ENCODE measurements at places on chromosomes 2 and 18.
A peak's percentile ranks its signal among the peaks of the same experiment; 100 is the strongest.

DNA sequence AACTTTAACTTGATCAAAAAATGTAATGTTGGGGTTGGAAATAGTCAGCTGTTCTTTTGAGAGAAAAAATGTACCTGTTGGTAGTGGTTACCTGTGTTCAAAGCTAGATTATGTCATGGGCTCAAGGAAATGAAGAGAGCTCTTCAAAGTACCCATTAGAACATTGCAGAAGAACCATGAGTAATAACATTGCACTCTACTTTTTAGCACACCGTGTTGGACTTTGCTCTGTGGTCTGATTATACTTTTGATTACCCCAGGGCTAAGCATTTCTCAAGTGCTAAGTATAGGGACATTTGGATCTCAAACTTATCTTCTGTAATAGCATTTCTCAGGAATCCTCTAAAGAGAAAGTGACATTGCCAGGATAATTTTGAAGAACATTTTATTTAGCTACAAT is 1122.8 kb upstream of the CELF4 start:
- no peak for DNase-seq

DNA sequence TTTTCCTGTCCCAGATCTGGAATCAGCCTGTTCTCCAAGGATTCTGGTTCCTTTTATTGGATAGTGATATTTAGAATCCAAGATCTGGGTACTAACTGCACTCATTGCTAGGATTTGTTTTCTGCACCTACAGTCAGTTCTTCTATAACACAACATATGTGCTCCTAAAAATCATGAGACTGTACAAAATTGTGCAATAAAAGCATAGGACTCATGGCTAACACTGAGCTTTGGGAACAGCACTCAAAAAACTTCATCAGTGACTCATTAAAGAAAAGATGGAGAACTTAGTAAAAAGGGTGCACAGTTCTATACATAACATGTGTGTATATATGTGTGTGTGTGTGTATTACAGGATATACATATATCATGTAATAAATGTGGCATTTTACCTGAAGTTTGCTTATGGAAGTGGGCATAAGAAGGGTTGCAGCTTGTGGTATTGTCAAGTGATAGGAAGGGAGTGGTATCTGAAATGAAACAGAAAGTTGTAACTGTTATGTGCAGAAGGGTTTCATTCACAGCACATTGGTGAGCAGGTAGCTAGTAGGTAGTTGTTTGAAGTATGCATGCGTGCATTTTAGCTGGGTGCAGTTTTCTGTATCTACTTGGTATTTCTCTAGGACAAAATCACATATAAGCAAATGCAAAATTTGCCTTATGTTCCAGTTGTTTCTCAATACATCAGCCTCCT is 5.9 kb upstream of the SCYGR2 start:
- DNase-seq = no peak

- DNase-seq = no peak
These were observed 42.6 kb downstream of the ARHGAP15 start for GRCh38 chr2:143171817-143172216.

- DNase-seq = no peak
These were observed 42.3 kb downstream of the TRABD2A start for GRCh38 chr2:84838434-84839145.

- no peak for DNase-seq
These were observed 12.0 kb downstream of the SMARCAL1 start for GRCh38 chr2:216424274-216424673.

DNA sequence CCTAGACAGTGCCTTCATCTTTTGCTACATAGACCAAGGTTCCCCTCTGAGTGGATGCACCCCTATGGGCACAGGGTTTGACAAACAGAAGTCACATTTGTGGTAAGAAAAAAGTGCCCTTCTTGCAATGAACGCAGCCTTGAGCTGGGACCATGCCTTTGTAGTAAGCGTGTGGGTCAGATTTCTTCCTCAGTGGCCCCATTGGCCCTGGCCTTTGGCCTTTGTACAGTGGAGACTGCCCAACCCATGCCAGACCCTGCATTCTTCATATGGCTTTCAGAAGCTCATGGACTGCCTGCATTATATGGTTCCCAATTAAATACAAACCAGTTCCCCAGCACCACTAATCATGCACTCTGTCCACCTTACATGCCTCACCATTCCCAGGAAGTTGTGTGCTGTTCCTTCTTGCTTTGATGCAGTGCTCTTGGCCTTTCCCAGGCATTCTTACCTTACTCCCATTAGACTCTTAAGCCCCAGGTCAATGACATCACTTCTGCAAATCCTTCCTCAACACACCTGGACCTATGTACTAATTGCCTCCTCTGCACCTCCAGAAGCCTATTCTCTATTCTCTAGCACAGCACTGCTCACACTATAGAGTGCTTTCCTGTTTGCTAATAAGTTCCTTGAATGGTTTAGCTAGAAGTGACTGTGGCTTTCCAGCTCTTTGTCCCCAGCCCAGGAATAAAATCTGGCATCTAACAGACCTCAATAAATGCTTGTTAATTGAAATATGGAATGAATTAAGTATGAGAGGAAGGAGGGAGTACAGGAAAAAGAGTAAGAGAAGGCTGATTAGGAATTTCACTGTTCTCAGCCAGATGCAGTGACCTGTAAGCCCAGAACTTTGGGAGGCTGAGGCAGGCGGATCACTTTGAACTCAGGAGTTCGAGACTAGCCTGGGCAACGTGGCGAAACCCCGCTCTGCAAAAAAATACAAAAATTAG is 60.2 kb downstream of the TMEM247 start:
- no peak for DNase-seq

GRCh38 chr2:133948610-133949290 is 305.1 kb upstream of the MGAT5 start:
- no peak for DNase-seq

DNA sequence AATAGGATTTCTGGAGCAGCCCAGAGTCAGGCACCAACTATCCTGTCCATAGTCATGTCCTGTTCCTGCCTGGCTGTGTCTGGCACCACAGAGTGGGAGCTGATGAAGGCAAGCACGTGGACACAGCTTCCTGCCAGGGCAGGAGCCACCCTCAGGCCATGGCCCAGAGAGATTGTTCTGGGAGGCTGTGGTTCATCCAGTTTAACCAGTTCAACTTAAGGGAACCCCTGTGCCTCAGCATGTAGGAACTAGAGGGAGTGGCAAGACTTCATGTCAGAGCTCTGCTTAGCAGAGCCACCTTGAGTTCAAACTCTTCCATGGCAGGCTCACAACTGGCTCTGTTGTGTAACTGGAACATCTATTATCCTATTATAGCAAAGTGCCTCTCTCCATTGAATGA is 73.2 kb upstream of the NCKAP5 start:
- no peak for DNase-seq

DNA sequence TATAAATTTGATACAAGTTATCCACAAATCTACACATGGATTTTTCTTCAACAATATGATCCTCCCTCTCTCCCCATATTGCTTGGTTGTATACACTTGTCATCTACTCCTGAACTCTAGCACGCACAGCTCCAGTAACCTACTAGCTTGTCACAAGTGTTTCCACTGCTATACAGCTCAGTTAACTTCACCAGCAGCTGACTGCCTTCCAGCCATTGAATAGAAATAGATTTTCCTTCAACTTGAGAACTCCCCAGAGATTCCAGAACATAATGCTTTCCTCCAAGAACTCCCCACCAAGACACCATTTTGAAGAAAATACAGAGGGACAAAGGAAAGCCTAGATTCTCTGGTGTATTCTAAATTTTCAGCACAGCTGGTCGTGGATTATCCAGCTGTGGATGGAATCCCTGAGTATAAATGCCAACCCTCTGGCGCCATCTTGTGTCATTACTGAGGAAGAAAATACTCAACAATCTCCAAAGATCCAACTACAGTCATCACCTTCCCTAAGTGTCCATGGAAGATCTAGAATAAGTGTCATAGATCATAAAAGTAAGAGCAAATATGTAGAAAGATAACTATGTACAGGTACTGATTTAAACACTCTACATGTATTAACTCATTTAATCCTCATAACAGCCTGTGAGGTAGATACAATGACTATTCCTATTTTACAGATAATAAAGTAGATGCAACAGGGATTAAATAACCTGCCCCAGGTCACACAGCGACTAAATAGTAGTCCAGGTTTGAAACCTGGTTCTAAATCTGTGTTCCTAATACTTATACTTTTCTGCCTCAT is 156.7 kb downstream of the ARHGAP28 start:
- peak; percentile 48 for DNase-seq

DNA sequence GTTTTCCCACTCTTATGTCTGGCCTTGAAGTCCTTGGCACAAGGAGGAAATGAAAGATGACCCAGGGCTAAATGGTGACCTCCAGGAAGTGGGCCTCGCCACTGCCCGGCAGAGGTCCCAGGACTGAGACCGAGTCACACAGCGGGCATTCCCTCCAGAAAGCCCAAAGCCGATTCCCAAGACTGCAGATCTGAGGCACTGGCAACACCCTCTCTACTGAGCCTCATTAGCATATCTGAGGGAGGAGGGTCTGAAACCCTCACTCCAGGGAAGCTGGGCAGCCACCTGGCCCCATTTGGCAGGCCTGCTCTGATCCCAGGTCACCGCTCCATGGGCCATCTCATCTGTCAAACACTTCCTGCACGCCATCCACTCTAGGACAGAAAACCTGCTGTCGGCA is 29.1 kb downstream of the FAM178B start:
- DNase-seq = no peak

DNA sequence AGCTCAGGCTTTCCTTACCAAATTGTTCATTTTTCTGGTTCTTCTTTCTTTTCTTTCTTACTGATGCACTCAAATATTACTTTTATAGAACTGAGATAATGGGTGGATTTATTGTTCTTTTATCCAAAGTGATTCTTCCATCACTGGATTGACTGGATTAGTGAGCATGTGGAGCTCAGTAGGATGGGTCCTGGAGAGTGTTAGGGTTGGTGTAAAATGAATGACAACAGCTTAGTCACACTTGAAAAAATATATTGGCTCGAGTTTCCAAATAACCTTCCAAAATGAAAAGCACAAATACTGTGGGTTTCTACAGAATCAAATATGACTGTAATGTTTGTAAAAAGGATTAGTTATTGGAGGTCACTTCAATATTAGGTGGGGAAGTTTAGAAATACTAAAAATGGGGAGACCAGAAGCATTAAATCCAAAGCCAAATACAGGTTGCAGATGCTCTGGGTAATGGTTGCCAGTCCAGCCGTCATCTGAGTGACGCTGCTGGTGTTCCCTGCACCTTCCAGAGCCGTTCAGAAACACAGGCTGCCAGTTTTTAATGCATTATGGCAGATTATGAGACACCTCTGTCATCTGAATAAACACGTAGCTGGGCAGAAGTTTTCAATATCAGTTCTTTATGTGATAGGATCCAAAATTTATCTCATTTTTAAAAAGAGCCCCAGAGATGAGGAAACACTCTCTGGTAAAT is 294.8 kb upstream of the NRP2 start:
- no peak for DNase-seq

- no peak for DNase-seq
These were observed 92.6 kb downstream of the ZNF385B start for GRCh38 chr2:179768765-179769164.

DNA sequence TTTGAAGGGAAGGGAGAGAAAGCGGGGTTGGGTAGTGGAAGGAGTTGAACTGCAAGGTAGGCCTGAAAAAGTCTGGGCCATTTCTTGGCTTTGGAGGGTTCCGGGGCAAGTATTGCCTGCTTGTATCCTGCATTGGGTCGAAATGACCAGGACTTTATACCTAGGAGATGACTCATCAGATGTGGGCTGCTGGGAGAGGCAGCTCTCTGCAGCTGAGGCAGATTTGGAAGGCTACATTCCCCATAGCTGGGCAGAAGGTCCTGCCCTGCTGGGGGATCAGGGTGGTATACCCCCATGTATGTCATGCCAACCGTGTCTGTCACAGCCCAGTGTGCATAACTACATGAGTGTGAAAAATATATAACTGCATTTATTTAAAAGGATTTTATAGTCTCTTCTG is 171.8 kb upstream of the SPRED2 start:
- DNase-seq = no peak

GRCh38 chr2:240672701-240673190 is 9.9 kb downstream of the AQP12B start:
- no peak for DNase-seq

GRCh38 chr18:79785831-79786230 is 11.9 kb upstream of the KCNG2 start:
- no peak for DNase-seq

GRCh38 chr2:111007757-111008688 is 112.7 kb upstream of the BCL2L11 start:
- no peak for DNase-seq

DNA sequence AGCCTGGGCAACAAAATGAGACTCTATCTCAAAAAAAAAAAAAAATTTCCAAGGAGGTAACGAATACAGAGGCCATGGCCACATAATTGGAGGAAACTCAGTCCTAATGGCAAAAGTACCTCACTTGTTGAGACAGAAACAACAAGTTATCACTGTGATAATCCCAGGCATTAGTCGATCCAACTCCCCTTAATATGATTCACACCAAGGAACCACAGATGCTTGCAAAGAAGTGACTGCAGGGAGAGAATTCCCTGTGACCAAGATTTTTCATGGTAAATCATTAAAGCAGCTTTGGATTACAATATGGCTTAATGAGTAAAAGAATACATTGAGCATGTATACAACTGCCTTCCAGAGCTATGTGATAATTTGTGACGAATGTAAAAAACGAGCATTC is 80.4 kb upstream of the RNU4ATAC start:
- no peak for DNase-seq

- no peak for DNase-seq
These were observed 19.4 kb upstream of the ZSWIM2 start for GRCh38 chr2:186868344-186868743.

- DNase-seq = peak; percentile 47
These were observed 820 bp upstream of the SH3BP4 start for GRCh38 chr2:234950730-234951663.

GRCh38 chr18:76479351-76480238 is 15.4 kb downstream of the ZNF516 start:
- no peak for DNase-seq

GRCh38 chr2:66512626-66513025 is 77.7 kb downstream of the MEIS1 start:
- DNase-seq = no peak

- DNase-seq = no peak
These were observed 525.3 kb downstream of the SUCLG1 start for GRCh38 chr2:83933749-83934148.

GRCh38 chr2:224309176-224309575 is 92.7 kb downstream of the FAM124B start:
- DNase-seq = no peak

GRCh38 chr2:234986390-234986789 is 34.6 kb downstream of the SH3BP4 start:
- no peak for DNase-seq

- DNase-seq = no peak
These were observed 22.5 kb upstream of the BOK start for GRCh38 chr2:241535871-241536655.

DNA sequence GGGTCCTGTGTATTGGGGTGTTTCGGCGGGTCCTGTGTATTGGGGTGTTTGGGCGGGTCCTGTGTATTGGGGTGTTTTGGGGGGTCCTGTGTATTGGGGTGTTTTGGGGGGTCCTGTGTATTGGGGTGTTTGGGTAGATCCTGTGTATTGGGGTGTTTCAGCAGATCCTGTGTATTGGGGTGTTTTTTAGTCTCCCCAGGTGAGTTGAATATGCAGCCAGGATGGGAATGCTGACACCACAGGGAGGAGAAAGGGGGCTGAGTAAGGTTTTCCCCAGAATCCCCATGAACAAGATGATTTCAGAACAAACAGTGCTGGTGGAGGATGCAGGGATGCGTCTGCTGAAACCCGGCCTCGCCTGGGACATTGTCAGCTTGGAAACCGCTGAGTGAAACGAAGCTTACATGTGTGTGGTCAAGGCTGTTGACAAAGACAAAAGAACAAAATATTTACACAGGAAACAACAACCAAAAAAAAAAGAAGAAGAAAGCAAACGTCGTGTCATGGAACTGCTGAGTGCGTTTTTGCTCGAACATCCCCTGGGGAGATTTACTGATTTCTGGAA is 88.5 kb upstream of the ODC1 start:
- DNase-seq = peak; percentile 30
